ENCODE measurements at places on chromosomes 6 and 20.

GRCh38 chr6:4289770-4290320 lies 154.5 kb upstream of the ECI2 start:
- no peak for DNase-seq

GRCh38 chr20:18288749-18289267 lies 481 bp downstream of the ZNF133 start:
- peak; percentile 54 for DNase-seq

- DNase-seq: no peak
Observed at GRCh38 chr6:1591243-1591642, 18.5 kb upstream of the FOXC1 start.

GRCh38 chr6:34027445-34027936 lies 118.4 kb downstream of the GRM4 start:
- DNase-seq: peak; percentile 61

- no peak for DNase-seq
Observed at GRCh38 chr6:379410-380181, 12.0 kb upstream of the IRF4 start.

DNA sequence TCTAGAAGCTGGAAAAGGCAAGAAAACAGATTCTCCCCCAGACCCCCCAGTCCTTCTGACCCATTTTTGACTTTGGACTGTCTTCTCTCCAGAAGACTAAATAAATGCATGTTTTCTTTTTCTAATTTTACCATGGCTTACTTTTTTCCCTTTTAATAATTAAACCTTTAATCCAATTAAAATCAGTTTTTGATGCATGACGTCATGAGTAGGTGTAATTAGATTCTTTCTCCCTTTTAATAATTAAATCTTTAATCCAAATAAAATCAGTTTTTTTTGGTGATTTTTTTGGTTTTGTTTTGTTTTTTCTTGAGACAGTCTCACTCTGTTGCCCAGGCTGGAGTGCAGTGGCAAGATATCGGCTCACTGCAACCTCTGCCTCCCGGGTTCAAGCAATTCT lies 13.2 kb upstream of the NCOA5 start:
- no peak for DNase-seq

- DNase-seq: no peak
Observed at GRCh38 chr20:51202304-51202703, 179.4 kb upstream of the KCNG1 start.

DNA sequence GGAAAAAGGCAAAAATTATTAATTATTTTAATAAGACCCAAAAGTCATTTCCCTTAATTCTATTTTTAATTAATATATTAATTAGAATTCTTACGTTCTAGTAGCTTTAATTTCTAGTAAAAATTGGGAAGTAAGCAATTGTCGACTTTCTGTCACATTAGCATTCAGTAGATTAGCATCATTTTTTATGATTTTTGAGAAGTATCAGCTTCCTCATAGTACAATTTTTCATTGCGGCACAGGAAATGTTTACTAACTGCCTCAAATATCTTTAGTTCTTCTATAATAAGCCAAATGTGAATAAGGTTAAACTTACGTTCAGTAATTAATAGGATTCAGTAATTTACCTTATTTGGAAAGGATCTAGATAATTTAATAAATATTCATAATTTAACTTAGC lies 687.4 kb downstream of the EPM2A start:
- no peak for DNase-seq

DNA sequence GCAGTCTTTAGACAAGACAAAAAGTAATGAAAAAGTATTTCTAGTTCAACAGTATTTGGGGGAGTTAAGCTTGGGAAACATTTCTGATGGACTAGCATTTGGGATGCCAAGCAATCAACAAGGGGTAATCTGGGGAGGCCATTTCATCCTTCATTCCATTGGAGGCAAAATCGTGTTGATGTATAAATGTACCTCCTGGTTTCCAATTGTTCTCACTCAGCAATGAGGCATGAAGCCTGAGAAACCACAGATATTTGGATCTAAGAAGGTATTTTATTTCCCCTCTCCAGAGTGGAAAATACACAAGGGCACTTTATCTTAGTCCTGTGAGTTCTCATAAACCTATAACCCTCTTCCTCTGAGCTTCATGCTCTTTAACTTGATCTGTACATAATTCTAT lies 68.2 kb downstream of the TBX18 start:
- DNase-seq: no peak

DNA sequence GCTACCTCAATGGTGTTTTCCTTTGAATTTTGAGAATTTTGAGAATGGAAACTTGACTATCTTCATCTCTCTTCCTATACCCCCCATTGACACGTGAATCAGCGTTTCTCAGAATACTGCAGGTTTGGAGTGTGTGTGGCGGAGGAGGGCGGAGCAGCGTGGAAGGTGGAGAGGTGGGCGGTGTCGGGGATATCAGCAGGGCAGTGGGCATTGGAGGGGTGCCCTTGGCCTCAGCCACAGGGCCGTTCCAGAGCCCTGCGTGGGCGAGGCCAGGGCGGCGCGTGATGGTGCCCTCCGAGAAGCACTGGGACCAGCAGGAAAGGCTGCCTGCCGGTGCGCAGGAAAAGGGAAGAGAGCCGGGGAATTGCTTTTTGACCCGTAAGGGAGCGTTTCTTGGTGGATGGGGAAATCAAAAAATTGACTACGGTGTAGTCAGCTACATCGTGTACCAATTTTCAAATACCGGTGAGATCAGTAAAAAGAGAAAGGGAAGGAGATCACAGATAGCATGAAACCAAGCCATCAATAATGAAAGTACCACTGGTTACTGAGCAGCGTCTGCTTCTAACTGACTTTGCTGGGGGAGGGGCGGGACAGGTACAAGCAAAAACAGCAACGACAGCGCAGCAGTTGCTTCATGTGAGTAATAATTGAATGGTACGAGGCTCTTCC lies 82.7 kb upstream of the DUSP22 start:
- DNase-seq: no peak

DNA sequence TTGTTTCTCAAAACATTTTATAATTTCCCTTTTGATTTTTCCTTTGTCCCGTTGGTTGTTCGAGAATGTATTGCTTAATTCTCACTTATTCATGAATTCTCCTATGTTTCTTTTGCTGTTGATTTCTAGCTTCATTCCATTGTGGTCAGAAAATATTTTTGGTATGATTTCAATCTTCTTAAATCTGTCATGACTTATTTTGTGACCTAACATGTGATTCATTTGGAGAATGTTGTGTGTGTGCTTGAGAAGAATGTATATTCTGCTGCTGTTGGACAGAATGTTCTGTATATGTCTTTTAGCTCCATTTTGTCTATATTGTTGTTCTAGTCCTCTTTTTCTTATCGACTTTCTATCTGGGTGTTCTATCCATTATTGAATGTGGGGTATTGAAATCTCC lies 286.2 kb upstream of the RNF217 start:
- peak; percentile 16 for DNase-seq

- DNase-seq: peak; percentile 61
Observed at GRCh38 chr20:50333812-50334211, 143.2 kb downstream of the CEBPB start.

GRCh38 chr6:111503660-111504059 lies 20.6 kb upstream of the REV3L start:
- DNase-seq: no peak

- no peak for DNase-seq
Observed at GRCh38 chr6:76435174-76435573, 362.7 kb upstream of the IMPG1 start.

GRCh38 chr20:44829688-44830087 lies 19.3 kb upstream of the RIMS4 start:
- DNase-seq: no peak

GRCh38 chr20:1741309-1742048 lies 83.9 kb upstream of the SIRPG start:
- no peak for DNase-seq

GRCh38 chr6:166559211-166559610 lies 27.3 kb downstream of the RAMACL start:
- no peak for DNase-seq

GRCh38 chr6:47680051-47680450 lies 18.3 kb upstream of the ADGRF4 start:
- DNase-seq: no peak

- DNase-seq: no peak
Observed at GRCh38 chr6:78153976-78154375, 501.1 kb downstream of the MEI4 start.

DNA sequence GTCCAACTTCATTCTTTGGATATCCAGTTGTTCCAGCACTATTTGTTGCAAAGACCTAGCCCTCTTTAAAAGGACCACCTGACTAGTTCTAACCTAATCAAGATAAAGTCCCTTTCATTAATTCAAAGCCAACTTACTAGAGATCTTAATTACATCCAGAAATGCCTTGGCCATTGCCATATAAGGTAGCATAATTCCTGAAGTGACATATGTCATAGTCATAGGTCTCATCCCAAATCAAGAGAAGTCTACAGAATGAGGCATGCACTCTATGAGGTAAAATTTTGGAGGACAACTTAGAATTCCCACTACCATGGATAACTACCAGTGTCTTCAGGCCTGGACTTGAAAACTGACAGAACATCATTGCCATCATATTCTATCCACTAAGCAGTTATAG lies 420.4 kb upstream of the ID4 start:
- no peak for DNase-seq

GRCh38 chr6:31426395-31427354 lies 23.3 kb downstream of the MICA start:
- DNase-seq: no peak

DNA sequence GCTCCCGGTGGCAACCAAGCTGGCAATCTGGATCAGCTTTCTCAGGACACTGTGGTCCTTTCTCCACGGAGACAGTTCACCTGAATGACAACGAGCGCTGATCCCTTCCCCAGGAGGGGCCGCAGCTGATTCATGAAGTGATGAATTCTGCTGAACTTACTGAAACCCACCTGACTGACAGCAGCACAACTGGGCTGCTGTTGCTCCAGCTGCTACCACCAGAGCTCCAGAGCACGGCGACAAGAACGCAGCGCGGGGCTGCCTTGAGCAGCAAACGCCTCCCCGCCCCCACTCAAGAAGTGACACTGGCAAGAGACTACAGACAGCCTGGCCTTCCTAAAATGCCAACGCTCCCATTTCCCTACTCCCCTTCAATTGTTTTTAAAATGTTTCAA lies 10.0 kb downstream of the PXDC1 start:
- no peak for DNase-seq

- peak; percentile 64 for DNase-seq
Observed at GRCh38 chr6:113629975-113630737, 227.0 kb upstream of the MARCKS start.

DNA sequence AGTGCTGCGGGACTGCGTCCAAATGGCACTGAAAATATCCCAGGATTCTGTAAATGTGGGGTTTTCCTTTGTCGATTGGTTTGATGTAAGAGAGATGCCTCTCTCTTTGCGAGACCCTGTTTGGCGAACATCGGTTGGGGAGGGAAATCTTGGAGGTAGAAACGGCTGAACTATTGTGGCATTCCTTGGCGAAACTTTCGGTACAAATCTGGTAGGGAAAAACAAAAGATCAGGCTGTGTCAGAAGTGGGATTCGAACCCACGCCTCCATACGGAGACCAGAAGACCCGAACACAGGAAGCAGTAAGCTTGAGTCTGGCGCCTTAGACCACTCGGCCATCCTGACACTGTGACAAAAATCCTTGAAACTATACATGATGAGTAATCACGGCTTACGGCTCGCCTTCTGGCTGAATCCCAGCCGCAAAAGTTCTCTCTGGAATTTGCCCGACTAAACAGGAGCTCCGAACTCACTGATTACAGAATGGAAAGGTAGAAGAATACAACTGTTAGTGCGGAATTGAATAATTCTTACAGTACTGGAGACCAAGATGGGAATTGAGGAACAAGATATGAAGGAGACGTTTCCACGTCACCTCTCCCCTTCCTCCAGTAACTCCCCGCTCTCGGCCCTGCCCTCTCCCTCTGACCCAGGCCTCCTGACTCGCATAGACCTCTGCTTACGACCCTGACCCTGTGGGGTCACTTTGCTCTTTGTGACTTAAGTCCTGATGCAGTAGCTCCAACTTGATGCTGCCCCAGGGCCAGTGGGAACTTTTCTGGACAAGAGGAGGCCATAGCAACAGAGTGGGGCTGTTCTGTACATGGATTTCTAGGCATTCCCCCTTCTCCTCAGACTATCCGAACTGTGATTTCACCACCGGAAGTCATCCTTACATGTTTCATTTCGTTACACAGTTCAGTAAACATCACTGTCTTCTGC lies 132.8 kb upstream of the ZNF184 start:
- peak; percentile 92 for DNase-seq

DNA sequence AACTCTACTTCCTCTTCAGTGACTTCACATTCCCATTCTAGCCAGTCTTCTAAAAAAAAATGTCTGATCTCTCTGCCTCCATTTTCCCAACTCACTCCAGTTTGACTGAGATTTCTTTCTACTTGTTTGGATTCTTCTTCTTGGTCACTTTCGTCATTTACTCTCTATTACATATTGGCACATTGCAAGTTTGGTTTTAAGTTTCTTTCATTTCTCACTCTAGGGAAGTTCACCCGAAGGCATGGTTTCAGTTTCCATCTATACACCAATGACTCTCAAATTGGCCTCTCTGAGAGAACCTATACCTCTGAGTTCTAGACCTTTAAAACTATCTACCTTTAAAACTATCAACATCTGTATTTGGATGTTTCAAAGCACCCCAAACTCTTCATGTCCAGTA lies 51.3 kb downstream of the CD109 start:
- DNase-seq: no peak

DNA sequence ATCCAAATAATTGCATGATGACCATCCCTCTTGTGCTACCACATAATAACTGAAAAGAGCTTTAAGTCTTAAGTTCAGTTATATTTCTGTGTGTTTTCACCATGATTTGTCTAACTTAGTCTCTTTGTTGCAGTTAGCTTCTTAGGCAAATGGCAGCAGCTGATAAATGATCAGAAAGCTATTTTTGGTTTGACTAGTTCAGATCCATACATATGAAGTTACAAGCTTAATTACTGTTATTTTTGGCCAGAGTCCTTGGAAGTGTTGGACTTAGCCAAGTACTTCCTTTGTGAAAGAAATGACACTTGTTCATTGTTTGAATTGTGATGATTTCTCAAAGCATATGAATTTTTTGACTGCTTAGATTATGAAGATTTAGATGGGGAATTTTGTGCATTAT lies 54.2 kb downstream of the HIVEP1 start:
- no peak for DNase-seq

- no peak for DNase-seq
Observed at GRCh38 chr6:88764081-88764480, 199.3 kb downstream of the RNGTT start.

DNA sequence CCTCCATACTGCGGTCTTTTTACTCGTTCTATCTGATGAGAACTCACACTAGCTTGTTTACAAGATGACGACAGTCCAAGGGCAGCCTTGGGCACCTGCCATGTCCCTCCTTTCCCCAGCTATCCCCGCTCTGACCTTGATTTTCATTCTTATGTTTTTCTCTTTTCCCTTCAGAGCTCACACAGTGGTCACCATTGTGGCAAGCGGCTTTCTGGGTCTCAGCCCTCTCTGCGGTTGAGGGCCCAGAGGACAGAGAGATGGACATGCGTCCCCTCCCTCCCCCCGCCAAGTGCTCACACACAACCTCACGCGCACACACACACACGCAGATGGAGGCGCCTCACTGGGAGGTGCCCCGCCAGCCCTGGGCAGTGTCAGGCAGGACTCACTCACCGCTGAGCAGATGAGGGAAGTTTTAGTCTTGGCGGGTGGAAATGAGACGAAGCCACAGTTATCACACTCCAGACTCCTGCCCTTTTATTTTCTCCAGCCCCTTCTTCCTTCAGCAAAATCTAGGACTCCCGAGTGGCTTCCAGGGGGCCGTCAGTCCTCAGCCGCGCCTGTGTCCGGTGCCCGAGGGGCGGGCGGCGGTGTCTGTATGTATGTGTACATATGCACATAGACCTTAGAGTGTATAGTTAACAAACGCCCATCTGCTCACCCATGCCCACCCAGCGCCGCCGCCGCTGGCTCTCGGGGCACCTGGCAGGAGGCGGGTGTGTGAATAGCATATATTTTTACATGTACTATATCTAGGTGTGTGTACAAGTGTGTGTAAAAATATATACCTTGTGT lies 13.8 kb upstream of the MYL9 start:
- DNase-seq: no peak

Data from ELR (cell line).